Transverse colon (tissue), 4 donors: ENCODE measurements at places on chromosomes 5 and 9. TPM values are rescaled to one million over a fixed set of nuclear protein-coding genes. Genes with fewer than 3 reads are reported as not detected.
A peak's percentile ranks its signal among the peaks of the same experiment; 100 is the strongest.

GRCh38 chr9:98087420-98088354 lies 31.2 kb downstream of the NANS start:
- peak; percentile 22 for DNase-seq

DNA sequence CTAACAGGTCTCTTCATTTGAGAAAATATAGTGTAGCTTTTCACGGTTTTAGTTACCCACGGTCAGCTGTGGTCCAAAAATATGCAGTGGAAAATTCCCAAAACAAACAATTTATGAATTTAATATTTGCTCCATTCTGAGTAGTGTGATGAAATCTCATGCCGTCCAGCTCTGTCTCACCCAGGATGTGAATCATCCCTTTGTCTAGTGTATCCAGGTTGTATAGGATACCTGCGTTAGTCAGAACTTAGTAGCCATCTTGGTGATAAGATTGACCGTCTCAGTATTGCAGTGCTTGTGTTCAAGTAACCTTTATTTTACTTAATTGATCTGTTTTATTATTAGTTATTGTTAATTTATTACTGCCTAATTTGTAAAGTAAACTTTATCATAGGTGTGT lies 41.1 kb downstream of the NDUFS4 start:
- DNase-seq = no peak

The NR6A1 gene
- total RNA-seq = 14.6 TPM

The S100Z gene
- 0.80 TPM for total RNA-seq

DNA sequence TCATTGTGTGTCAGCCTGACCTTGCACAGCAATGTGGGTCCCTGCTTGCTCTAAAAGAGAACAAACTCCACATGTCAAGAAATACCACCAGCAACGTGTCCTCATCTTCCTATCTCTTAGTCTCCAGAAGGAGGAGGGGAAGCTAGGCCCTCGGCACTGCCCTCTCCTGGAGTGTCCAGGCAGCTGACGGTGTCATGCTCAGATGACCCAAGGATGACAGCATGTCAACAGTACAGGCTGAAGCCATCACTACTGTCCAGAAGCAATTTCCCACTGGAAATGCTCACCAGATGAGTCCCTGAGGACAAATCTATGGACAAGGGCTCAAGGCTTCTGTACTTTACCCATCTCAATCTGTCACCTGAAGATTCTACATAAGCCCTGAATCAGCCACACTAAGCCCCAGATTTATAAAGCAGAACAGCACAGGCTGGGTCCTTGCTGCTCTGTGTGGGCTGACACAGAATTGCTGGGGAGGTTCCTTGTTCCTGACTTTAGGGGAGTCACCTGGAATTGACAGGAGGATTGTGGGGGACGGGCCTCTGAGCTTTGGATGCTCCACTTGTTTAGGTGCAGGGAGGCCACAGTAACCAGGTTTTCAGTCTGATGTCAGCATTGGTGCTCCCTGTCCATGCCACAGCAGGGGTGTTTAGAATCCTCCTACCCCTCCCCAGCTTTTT lies 210.2 kb downstream of the DAB2IP start:
- DNase-seq = peak; percentile 44

DNA sequence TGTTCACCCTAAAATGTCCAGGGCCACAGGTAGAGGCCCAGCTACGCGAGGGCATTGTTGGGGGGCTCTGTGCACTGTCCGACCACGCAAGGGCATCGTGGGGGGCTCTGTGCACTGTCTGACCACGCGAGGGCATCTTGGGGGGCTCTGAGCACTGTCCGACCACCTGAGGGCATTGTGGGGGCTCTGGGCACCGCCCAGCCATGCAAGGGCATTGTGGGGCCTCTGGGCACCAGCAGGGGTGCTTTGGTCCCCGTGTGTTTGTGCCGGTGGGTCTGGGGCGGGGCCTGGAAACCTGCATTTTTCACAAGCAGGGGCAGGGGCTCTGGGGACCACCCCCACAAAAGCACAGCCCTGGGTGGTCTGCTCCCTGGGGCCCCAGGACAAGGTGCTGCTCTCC lies 41.5 kb upstream of the RXRA start:
- DNase-seq = no peak

DNA sequence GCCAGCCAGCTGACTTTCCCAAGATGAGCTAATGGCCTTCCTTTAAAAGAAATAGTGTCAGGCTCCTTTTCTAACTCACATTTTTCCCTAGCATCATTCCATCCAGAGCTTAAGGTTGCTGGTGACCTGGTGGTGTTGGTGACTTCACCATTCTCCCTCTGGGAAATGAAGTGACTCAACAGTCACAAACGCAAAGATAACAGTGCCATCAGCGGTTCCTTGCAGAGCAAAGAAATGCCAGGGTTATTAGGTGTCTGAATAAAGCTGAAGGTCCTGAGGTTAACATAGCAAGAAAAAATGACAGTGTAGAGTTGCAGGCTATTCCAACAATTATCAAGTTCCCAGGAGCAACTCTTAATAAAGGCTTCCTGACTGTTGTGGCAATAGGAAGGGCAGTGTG lies 111.8 kb upstream of the SLC44A1 start:
- DNase-seq = no peak

DNA sequence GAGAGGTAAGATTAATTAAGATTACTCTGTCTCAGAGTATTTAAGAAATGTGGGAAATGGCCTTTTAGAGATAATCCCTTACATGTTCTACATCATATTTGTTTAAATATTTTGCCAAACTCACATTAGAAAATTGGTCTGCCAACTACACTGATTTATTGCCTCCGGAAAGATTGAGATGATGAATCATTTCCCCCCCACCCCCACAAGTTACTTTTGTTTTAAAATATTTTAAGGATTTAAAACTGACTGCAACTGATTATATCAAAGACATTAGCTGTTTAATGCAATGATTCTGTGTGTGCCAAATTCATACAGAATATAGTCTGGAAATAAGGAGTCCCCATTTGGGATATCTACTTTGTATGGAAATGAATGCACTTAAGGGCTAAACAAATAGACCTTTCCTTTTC lies 674.4 kb downstream of the PRR16 start:
- DNase-seq = no peak

- no peak for DNase-seq
Observed at GRCh38 chr9:137787381-137787780, 90.2 kb upstream of the CACNA1B start.

- DNase-seq = no peak
Observed at GRCh38 chr9:128128836-128129590, 1.5 kb upstream of the PTGES2 start.

- DNase-seq = no peak
Observed at GRCh38 chr5:156685481-156685880, 164.6 kb upstream of the PPP1R2B start.

- DNase-seq = no peak
Observed at GRCh38 chr5:75152860-75153259, 83.8 kb downstream of the ANKRD31 start.

GRCh38 chr5:66757219-66757833 lies 161.1 kb downstream of the MAST4 start:
- peak; percentile 39 for DNase-seq

- no peak for DNase-seq
Observed at GRCh38 chr5:45697201-45697600, 1.0 kb upstream of the HCN1 start.

The CHSY3 gene
- total RNA-seq = 0.27 TPM

DNA sequence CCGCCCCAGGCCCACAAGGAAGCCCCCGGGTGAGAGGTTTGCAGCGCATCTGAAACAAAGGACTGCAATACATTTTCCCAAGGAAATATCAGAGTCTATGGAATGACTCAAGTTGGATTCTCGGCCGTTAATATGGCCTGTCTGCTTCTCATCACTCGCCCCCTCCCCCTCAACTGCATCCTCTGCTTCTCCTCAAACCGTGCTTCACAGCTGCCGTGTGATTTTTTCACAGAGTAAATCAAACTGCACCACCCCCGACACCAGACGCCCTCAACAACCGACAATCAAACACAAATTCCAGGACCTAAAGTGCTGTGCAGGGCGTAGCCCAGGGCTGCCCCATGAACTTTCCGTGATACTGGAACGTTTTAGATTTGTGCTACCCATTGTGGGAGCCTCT lies 176.9 kb downstream of the ROR2 start:
- DNase-seq = no peak

The F12 gene
- total RNA-seq = 6.2 TPM

- no peak for DNase-seq
Observed at GRCh38 chr5:171840711-171841522, 55.3 kb downstream of the SMIM23 start.

DNA sequence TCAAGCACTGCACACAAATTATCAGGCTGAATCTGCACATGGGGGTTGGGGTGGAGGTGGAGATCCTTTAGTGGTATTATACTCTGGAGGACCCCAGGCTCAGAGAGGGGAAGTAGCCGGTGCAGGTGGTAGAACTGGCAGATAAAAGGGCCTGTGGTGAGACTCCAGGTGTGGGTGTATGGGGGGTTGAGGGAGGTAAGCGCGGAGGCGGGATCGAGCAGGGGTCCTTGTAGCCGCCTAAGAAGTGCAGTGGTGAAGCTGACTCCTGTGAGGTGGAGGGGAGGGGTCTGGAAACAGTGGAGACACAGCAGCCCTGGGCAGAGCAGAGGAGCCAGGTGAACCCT lies 841 bp downstream of the ACSL6 start:
- peak; percentile 2 for DNase-seq

DNA sequence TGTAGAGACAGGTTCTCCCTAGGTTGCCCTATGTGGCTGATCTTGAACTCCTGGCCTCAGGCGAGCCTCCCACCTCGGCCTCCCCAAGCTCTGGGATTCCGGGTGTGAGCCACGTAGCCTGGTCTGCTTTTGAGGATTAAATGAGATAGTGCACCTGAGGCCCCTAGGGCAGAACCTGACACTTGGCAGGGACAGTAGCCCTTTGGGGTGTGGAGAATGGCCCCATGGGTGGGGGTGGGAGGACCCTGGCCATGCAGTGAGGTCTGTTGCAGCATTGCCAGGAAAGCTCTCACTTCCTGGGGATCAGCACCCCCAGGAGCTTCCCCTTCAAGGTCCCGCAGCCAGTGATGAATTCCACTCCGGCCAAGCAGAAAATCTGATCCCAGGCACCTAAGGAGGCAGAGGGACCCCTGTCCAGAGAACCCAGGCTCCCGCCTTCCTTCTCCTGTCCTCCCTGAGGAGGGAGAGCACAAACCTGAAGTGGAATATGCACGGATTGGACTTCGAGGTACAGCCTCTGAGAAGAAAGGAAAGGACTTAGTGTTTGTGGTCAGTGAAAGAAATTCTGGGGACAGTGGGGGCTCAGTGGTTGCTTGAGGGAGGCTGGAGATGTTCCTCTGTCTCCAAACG lies 73.9 kb upstream of the UNC5A start:
- peak; percentile 1 for DNase-seq

- no peak for DNase-seq
Observed at GRCh38 chr9:122463828-122464632, 13.7 kb downstream of the OR1J1 start.

DNA sequence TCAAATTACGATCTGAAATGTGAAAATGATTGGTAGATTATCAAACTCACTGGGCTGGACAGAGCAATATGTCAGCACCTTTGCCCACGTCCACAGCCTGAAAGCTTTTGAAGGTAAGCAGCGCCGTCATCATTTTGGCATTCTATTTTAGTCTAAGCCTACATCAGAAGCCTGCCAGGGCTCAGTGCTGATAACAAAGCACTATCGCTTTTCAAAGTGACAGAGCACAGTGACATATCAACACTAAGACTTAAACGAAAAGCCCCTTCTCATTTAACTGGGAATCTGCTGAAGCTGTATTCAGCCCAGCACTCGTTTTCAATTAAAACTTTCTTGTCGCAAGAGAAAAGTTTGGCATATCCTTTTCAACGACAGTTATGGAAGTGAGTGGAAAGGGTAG lies 1076.3 kb downstream of the PTPRD start:
- no peak for DNase-seq

The ZNF462 gene
- 21.3 TPM for total RNA-seq

DNA sequence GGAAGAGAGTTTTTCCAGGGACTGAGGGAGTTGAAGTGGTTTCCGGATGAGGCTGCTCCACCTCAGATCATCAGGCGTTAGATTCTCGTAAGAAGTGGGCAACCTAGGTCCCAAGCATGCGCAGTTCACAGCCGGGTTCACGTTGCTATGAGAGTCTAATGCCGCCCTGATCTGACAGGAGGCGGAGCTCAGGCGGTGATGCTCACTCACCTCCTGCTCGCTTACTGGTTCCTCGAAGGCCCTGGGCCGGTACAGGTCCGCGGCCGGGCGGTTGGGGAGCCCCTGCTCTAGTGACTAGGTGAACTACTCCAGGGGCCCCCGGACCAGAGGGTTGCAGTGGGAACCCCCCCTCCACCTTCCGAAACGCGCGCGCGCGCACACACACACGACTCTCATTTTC lies 997 bp upstream of the RNF130 start:
- no peak for DNase-seq

DNA sequence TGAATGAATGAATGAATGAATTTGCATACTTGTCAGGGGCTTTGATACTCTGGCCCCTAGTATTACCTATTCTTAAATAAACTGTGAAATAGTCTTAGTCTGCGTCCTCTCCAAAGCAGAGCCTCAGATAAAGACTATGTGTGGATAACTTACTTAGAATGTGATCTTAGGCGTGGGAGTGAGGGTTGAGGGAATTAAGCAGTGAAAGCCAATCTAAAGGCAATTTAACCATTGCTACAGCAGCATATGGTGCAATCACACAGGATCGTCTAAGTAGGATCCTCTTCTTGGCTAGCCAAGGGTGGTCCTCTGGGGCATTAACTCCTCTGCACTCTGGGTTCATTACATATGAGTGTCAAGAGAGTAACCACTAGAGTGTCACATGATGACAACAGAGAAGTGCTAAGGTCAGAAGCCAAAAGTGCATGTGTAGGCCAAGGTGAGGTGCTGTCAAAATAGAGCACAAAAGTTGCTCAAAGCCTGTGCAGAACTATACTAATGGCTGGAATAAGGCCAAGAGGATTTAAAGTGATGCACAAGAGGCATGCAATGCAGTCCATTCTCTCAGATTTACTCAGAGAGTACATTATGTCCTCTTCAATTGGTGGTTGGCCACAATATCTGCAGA lies 274.4 kb upstream of the SEMA6A start:
- DNase-seq = no peak

- DNase-seq = no peak
Observed at GRCh38 chr9:114806526-114806900, 674 bp upstream of the TNFSF15 start.

- no peak for DNase-seq
Observed at GRCh38 chr9:2657427-2657826, 35.8 kb downstream of the VLDLR start.

The PLAA gene
- total RNA-seq = 27.9 TPM

GRCh38 chr9:36147441-36148175 lies 11.1 kb downstream of the GLIPR2 start:
- DNase-seq = no peak

DNA sequence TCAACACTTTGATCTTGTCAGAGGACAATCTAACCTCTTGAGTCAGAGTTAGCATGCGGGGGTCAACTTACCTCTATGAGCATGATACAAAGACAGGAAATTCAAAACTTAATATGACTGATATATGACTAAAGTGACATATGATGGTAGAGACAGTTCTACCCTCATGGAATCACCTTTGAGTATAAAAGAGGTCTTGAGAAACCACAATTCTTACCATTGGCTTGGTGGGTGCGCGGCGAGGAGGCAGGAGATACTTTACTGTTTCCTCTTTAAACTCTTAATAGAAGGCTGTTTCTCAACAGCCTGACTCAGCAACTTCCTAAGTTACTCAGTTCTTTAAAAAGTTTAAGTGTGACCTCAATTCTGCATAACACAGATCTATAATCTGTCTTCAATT lies 372.8 kb downstream of the KIAA0825 start:
- DNase-seq = no peak

GRCh38 chr5:83471405-83472212 lies at the start of gene VCAN:
Gene VCAN (plus strand): TSS chr5:83471744. CDS start chr5:83483519, 11,775 bp downstream.
- DNase-seq = peak; percentile 25

The SNCB gene
- not detected for total RNA-seq

The TLX3 gene
- total RNA-seq = not detected

The ZBED3 gene
- total RNA-seq = 56.1 TPM
